Stimulated activated CD4-positive, alpha-beta T cell treated with anti-CD3 and anti-CD28 coated beads, Interleukin-1b, Interleukin-23, amount 100 ng/mL, for 1 hour (primary cell): ENCODE measurements at places on chromosomes 2 and 18.

- no peak for DNase-seq
Observed at GRCh38 chr2:52178845-52179244, 1146.9 kb upstream of the NRXN1 start.

- no peak for DNase-seq
Observed at GRCh38 chr2:50615291-50615690, 416.6 kb downstream of the NRXN1 start.

- no peak for DNase-seq
Observed at GRCh38 chr2:149221898-149222297, 108.5 kb upstream of the LYPD6 start.

- DNase-seq = no peak
Observed at GRCh38 chr2:109482361-109482861, 131.4 kb downstream of the SEPTIN10 start.

- no peak for DNase-seq
Observed at GRCh38 chr2:58502931-58503330, 261.8 kb upstream of the FANCL start.

GRCh38 chr2:168402531-168402930, 53.5 kb upstream of the CERS6 start:
- DNase-seq = no peak

DNA sequence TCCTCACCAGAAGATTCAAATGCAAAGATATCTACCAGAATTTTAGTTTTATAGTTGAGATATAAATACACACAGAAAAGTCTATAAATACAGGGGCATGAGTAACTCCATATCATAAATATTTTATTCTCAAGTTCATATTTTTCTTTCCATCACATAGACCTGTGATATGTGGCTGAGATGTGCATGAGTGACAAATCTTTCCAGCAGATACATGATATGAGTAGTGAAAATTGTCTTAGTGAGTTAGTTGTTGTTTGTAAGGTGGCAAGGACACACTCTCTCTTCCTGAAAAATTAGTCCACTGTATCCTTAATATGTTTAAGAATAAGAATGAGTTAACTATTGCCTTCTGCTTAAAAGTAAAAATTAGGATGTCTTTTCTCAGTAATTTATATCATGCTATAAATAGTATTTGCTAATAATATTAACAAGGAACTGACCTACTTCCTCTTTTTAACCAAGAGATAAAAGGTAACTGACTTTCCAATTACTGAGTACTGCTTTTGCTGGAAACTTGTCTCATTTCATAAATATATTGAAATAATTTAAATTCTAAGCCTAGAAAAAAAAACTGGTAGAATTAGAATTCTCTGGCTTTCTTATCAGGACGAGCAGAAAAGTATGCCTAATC, 85.2 kb upstream of the SESTD1 start:
- DNase-seq = no peak

DNA sequence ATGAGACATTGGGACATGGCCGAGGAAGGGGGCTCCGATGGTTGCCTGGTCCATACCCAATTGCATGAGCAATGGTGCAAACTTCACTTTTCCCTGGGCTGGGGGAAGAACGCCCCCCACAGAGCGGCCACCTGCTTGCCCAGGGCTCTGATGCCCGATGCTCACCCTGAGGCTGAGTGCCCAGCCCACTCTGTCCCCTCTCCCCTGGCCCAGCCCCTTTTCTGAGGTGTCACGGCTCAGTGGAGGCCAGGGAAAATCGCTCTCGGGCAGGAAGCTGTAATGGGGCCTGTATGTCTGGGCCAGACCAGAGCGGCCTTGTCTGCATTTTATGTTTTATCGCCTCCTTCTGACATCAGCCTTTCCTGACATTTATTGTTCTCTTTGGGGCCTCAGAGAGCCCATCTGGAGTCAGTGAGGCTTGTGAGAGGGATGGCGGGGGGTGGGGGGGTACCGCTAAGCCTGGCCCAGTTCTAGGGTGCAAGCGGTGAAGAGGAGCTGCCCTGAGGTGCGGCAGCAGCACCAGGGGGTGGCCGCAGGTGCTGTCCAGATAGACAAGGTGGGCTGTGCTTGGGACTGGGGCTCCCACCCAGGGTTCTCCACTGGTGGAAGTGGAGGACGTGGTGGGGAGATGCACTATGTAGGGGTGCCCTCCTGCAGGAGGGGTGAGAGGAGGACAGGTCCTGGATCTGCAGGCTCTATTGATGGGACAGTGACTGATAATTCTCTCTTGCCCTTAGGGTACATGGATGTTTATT, 46.2 kb downstream of the INHBB start:
- DNase-seq = no peak

GRCh38 chr2:24189551-24189950, 14.7 kb downstream of the FAM228A start:
- no peak for DNase-seq
